ENCODE measurements at places on chromosomes 1 and 21.

DNA sequence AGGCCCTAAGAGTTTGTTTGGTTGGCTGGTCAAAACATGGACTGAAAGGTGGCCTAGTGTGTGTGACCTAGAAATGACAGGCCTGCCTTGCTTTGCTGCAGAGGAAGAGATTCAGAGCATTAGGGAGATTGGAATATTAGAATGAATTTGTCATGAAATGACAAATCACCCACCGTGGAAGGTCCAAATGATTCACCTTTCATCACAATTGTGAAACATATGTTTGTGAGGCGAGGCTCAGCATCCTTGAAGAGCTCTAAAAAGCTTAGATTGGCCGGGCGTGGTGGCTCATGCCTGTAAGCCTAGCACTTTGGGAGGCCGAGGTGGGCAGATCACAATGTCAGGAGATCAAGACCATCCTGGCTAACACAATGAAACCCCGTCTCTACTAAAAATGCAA lies 5.5 kb downstream of the LCE1B start:
- no peak for DNase-seq

DNA sequence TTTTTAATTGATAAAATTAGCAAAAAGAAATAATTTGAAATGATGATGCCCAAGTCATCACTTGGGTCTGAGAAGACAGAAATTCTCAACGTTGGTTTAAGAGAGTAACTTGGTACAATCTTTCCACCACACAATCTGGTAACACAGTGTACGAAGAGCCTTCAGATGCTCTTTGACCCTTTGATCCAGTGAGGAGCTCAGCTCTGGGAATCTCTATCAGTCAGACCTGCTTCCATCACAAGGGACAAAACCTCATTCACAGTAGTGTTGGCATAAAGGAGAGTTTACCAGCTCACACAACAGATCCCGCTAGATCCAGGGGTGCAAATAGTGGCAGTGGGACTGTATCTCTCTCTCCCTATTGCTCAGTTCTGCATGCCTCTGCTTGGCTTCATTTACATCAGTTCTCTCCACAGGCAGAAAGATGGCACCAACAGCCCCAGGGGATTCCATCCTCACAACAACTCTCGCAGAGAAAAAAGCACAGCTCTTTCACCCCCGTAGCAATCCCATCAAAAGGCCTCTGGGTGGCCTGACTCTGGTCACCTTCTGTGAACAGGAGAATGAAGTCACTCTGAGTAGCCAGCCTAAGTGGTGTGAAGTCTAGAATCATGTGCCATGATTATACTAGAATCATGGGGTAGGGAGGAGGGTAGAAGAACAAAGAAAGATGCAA lies 119.7 kb downstream of the ZNF281 start:
- DNase-seq, result no peak

DNA sequence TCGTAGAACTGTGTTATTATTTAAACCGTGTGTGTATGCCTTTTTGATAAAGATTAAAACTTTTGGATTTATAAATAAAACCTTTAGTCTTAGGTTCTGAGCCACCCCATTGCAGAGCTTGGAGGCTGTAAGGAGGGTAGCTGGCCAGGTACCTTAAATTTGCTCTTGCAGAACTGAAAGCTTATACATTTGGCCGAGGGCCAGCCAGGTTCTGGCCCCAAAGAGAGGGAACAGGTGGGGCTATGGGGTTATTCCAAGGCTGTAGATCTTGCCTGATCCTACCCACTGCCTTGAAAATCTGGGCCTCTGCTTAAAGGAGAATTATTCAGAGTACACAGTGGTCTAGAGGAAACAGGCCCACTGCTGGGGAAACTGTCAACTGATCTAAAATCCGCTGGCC lies 59.6 kb downstream of the CAMK2N1 start:
- no peak for DNase-seq

- DNase-seq, result no peak
Observed at GRCh38 chr1:242452573-242452972, 71.9 kb downstream of the PLD5 start.

GRCh38 chr1:87897481-87897880 lies 568.8 kb downstream of the LMO4 start:
- DNase-seq, result no peak

- no peak for DNase-seq
Observed at GRCh38 chr1:231964961-231965360, 338.4 kb downstream of the DISC1 start.

DNA sequence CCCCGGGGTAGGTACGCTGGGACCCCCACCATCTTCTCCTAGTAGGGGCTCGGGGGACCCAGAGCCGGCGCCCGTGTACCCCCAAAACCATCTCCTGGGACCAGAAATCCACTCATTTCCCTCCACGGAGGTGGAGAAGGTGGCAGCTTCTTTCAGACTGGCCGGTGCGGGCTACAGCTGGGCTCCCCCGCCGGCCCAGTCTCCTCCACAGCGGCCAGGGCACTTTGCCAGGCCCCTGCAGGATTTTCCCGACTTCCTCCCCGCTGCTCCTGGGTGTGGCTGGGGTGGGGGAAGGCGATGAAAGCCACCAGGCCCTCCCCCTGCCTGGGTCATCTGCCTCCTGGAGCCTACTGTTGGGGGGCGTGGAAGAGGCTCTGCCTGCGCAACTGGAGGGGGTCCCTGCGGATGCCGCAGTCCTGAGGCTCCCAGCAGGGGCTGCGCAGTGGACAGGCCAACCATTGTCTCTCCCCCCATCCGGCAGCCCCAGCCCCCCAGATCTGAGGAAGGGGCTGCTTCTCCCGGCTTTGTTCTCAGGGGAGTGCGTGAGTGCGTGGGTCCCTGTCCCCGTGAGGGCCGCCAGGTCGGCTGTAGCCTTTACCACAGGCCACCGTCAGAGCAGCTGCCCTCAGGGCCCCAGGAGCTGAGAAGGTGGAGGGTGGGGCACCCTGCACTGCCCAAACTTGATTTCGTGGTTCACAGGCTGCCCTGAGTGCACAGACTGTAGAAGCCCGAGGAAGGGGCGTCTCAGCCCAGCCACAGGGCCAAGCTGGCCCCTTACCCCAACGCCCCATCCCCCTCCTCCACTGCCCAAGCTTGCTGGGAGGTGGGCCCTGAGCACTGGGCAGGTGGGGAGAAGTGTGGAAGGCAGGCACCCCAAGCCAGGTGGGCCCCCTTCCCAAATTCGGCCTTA lies 1.3 kb downstream of the AGRN start:
- no peak for DNase-seq

DNA sequence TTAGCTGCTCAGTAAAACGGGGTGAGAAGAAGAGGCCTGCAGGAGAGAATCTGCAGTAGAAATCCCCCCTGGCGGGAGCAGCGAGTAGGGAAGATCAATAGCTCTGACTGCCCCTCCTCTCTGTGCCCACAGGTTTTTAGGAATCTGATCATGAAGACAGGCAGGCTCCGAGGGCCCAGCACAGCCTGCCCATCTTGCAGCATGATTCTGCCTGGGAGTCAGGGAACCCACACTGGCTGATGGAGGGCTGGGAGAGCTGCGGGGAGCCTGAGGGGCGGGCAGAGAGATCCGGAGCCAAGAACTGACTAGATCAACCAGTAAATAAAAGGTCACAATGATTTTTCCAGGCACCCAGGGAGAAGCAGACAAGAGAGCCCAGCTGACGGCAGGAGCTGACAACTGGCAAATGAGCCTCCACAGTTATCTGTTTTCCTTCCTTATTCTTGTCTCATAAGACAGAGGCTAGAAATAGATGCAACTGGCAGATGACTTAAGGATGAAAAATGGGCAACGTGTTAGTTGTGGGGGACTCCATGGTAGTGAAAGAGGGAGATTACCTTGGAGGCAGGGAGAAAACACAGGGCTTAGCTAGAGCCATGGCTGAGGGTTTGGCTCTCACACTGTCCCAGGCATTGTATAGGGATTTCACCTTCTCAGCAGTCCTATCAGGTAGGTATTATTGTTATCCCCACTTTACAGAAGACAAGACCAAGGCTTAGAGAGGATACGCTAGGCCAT lies 116.2 kb downstream of the PLXNA2 start:
- DNase-seq, result no peak

GRCh38 chr1:23159963-23160877 lies 8.4 kb downstream of the LUZP1 start:
- DNase-seq, result no peak

DNA sequence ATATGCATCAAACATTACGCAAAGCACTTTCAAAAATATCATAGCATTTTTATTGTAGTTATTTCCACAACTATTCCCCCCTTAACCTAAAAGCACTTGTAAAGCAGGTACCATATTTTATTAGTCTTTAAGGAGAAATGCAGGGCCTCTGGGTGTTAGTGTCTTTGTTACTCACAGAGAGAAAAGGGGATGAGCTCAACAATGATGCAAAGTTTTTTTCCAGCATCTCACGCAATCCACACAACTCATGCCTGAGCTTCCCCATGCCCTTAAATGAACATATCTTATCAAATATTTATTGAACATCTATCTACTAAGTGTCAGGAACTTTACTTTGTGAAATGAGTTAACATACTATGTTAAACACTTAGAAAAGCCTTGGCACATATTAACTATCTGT lies 50.6 kb downstream of the BEND5 start:
- no peak for DNase-seq

DNA sequence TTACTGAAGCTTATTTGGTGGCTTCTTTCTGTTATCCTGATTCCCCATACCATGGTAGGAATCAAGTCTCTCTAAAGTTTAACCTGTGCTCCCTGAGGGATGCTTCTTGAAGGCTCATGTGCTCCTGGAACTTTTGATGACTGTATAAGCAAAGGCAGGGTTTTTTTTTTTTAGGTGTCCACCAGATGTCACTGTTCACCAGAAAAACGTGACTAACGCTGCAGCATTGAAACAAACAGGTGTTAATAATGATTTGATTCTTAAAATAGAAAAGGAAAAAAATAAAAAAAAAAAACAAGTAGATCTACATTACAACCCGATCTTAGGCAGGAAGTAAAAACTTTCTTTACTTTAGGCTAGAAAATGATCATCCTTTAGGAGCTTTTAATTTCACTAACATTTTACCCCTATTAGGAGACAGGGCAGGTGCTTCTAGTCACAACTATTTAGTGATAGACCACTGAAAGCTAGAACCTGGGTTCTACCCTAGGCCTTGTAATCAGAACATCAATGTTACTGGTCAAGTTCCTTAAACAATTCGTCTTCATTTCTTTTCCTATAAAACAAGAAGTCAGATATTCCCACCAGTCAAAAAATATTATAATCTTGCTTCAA lies 223.0 kb downstream of the PLA2G4A start:
- peak; percentile 29 for DNase-seq

- DNase-seq, result no peak
Observed at GRCh38 chr1:152460529-152460899, 46.5 kb upstream of the CRNN start.

DNA sequence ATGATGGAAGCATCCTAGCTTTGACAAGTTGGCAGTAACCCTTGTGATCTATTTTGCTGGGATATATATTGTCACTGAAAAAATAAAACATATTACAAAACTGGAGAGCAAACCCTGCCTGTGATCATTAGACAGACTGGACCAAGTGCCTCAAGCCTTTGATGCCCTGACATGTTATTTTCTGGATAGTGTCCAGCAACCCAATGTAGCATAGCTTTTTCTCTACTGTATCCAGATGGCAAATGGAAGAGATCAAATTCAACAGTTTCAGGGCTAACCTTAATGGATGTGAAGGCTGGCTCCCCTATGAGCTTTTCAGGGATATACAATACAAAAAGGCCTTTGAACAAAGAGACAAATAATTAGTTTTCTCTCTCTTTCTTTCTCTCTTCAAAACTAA lies 25.1 kb downstream of the WARS2 start:
- DNase-seq, result no peak

- DNase-seq, result no peak
Observed at GRCh38 chr1:111175349-111175748, 25.1 kb downstream of the DENND2D start.

DNA sequence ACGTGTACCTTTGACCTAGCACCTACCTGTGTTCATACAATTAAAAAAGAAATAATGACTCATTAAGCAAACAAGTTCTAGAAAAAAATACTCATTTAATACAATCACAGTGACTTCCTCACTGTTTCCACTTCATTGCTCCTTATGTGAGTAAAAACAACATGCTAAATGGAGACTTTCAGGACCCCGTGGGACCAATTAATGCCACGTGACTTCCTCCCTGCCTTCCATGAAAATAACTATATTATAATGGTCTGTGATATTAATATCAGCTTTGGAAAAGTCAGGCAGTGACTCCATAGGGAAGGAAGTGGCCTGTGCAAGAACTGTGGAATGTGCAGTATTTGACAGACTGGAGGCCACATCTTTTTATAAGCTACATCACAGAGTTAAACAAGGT lies 337.8 kb downstream of the HLX start:
- no peak for DNase-seq

DNA sequence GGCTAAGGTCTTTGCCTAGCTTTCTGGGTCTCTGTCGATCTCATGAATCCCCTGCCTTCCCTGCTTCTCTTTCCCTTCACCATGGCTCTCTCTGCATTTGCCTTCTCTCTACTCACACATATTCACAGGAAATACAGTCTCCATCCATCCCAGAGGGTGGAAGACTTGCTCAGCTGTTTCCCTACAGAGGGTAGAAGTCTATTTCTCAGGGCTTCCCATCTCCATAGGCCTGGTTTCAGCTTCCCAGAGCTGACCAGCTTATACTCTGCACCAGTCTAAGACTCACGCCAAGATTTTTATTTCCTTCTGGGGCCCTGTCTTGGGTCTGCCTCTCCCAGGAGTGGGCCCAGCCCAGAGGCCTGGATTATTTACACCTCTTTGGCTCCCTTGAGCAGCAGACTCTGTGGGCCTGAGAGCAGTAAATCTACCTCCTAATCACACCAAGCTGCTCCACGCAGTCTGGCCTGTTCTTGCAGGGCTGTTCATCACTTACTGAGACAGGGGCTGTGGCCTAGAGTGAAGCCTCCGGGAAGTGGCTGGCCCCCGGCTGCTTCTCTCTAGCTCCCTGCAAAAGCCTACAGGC lies 102.5 kb downstream of the PLXNA2 start:
- no peak for DNase-seq
